Daoy (cell line): ENCODE measurements at places on chromosomes 2 and 18. TPM values are rescaled to one million over a fixed set of nuclear protein-coding genes. Genes with fewer than 3 reads are reported as not detected.

DNA sequence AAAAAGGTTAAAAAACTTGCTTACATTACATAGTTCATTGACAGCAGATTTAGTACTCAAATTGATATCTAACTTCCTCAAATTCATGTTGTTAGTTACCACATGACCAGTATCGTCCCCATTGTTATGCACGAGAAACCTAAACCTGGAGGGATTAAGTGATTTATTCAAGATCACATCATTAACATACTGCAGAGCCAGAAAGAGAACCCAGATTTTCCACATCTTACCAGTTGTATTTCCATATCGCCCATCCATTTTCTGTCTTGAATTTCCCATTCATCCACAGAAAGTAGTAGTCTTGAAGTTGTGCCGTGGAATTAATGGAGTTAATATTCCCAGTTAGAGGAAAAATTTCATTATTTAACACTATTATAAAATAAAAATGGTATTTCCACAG lies 512.0 kb downstream of the METTL4 start:
- DNase-seq: no peak

GRCh38 chr18:45802814-45803492 lies 22.5 kb upstream of the SIGLEC15 start:
- peak; percentile 93 for DNase-seq

- no peak for DNase-seq
Observed at GRCh38 chr18:34550902-34551301, 159.2 kb upstream of the DTNA start.

DNA sequence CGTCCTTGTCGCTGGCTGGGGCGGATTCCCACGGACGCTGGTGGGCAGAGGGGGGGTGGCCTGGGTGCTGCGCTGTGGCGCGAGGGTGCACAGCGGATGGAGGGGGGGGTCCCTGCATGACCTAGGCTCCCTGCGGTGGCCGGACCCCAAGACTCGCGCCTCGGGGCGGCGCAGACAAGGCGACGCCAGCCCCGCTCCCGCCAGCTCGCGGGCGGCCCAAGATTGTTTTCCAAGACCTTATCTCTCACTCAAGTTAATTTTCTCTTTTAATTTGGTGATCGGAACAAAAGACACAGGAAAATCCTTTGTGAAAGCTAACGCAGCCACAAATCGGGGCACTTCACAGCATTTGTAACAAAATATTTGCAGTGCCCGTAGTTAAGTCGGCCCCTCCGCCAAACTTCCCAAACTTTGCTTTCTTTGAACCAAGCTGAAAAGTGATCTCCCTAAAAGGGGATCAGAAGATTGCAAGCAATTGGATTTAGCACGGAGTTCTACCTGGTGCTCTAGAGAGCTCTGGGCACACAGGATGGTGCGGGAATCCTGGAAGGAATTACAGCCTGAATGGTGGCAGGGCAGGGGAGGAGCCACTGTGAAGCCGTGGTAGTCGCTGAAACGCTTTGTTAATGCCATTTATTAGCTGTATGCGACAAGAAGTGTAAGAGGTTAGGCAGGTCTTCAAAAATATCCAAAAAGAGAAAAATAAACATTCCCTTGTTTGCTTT lies 4.8 kb upstream of the ID2 start:
- DNase-seq: peak; percentile 35

- peak; percentile 4 for DNase-seq
Observed at GRCh38 chr2:172772633-172773032, 37.0 kb downstream of the RAPGEF4 start.

- no peak for DNase-seq
Observed at GRCh38 chr18:67845035-67845434, 328.5 kb upstream of the DSEL start.

- no peak for DNase-seq
Observed at GRCh38 chr18:6744816-6745455, 15.4 kb downstream of the ARHGAP28 start.

GRCh38 chr2:218342837-218343236 lies 13.8 kb upstream of the CATIP start:
- DNase-seq: no peak

DNA sequence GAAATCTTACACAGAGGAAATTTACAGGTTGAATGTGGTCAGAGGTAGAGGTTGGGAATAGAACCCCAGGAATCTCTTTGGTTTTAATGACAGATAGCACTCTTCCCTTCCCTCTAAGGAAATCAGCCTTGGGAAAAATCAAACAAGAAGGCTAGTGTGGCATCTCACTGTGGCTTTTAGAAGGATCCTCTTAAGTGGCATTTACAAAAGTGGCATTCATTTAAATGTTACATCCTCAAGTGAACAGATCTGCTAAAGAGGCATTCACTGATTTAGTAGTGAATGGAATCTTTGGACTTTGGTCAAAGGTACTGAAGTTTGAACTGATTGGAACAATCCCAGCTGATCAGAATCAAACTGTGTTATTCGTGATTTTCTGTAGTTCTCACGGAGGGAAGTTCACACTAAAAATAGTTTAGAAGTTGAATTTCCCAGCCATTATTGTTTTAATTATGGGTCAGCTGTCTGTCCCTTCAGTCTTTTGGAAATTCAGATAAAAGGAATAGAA lies 136.5 kb upstream of the FN1 start:
- no peak for DNase-seq

DNA sequence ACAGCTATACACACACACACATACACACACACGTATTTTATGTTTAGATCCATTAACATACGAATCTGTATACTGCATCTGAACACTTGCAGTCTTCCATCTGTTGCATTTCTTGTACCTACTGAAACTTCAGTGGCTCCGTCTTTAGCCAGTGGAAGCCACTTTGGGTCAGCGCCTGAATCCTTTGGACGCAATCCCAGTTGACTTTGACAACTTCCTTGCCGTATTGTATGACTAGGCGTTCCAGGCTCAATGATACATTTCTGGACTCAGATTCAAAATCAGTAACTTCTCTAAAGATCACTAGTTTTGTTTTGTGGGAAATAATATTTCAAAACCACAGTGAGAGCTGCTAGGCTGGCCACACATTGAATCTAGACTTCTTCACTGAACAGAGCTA lies 101.5 kb upstream of the GPC1 start:
- DNase-seq: no peak

- DNase-seq: peak; percentile 59
Observed at GRCh38 chr2:70132244-70133126, 45.2 kb downstream of the PCBP1 start.

- no peak for DNase-seq
Observed at GRCh38 chr2:237556773-237557632, 9.4 kb upstream of the PRLH start.

DNA sequence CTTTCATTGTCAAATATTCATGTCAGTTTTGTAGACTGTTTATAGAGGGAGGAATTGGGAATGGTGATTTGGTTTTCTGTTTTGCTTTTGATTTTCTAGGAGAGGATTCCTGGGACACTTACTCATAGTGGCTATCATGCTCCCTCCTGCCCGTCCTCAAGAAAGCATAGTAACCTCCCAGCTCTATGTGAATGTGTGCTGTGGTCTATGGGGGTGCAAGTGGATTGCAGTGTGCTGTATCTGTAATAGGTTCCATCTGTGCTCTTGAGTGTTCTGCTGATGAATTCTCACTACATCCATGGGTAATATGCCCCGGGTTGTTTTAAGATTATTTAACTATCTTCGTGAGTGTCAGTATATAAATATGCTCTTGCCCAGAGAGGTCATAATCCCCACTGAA lies 811.3 kb downstream of the CNTNAP5 start:
- DNase-seq: no peak

DNA sequence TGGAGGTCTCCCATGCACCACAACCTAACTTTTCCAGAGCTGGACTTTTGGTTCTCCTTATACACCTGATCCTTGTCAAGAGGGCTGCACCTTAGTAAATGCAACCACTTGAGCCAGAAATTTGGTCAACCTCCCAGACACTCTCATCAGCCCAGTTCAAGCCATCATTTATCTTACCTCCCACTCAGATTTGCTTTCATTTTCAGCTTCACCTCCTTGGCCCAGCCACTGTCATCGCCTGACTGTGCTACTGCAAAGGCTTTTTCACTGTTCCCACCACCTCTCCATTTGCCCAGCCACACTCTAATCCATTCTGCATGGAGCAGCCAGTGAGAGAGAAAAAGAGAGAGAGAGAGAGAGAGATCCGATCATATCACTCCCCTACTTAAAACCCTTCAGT lies 112.4 kb upstream of the DDX18 start:
- no peak for DNase-seq

- peak; percentile 61 for DNase-seq
Observed at GRCh38 chr18:55781481-55781957, 193.5 kb upstream of the TCF4 start.

GRCh38 chr2:71891719-71892422 lies 255.8 kb downstream of the CYP26B1 start:
- DNase-seq: no peak

DNA sequence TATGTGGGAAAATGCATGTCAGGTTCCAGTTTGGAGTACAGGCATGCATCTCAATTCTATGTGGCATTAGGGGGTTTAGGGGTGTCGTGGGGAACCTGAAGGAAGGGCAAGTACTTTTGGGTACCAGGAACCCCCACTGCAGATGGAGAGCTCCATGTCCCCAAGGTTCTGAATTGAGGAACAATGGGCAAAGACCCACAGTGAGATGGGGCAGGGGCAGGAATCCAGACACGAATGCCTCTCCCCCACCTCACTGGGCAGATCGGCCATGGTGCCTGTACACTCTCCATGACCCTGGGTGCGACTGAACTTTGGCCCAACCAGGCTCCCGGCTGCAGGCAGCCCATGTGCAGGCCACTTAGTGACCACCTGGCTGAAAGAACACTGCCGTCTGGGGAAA lies 209.3 kb downstream of the HAUS1 start:
- no peak for DNase-seq

DNA sequence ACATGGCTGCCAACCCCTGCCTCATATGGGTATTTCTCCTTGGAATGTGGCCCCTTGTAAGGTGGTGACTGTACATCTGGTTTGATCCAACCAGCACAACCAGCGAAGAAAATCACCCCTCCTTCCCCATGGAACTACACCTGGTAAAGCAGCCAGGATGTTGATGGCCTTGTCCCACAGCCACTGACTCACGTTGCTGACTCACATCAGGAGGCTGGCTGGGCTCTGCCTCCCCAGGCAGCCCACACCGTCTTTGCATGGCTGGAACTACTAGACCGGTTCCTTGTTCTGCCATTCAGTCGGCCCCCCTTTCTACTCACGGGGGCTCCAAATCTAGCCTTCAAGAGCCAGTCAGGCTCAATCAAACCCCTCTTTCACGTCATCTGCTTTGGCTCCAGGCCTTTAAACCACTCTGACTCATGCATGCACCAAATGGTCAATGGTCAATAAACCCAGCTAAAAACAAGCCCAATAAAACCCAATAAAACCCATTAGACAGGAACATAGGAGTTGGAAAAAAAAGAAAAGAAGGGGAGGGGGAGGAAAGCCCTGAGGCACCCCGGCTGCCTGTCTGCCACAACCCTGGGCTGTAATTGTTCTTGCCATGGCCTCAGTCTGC lies 114.8 kb downstream of the PLB1 start:
- peak; percentile 99 for DNase-seq

- no peak for DNase-seq
Observed at GRCh38 chr2:69902213-69902922, 8.6 kb downstream of the SNRNP27 start.

DNA sequence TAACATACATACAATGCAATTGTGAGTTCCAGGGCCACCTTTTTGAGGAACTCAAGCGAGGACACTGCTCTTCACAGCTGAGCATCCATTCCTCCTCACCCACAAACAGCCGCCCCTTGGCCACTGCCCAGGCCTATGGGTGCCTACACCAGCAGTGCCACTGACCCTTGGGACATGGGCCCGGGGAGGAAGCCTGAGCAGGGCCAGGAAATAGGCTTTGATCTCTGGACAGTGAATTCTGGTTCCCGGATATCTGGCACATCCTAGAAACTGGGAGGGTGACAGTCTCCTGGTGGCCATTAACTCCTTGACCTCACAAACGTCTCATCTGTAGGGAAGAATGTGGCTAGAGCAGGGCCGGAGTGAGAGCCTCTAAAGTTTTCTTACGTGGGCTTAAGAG lies 5.5 kb upstream of the TTL start:
- no peak for DNase-seq

GRCh38 chr2:25548601-25549000 lies 124.8 kb downstream of the DTNB start:
- DNase-seq: no peak

- DNase-seq: no peak
Observed at GRCh38 chr2:64406407-64406774, 47.6 kb upstream of the LGALSL start.

DNA sequence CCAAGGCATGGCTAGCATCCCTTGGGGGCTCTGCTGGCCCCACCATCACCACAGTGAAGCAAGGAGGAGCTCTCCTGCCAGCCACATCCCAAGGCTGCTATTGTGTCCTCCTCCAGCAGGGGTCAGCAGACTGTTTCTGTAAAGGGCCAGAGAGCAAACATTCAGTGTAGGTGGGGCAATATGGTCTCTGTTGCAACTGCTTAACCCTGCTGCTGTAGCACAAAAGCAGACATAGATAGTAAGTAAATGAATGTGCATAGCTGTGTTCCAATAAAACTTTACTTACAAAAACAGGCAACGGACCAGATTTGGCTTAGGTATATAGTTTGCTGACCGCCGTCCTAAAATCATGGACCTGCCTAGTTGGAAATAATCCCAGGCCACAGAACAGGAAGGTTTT lies 36.4 kb upstream of the ZBTB7C start:
- DNase-seq: peak; percentile 68

DNA sequence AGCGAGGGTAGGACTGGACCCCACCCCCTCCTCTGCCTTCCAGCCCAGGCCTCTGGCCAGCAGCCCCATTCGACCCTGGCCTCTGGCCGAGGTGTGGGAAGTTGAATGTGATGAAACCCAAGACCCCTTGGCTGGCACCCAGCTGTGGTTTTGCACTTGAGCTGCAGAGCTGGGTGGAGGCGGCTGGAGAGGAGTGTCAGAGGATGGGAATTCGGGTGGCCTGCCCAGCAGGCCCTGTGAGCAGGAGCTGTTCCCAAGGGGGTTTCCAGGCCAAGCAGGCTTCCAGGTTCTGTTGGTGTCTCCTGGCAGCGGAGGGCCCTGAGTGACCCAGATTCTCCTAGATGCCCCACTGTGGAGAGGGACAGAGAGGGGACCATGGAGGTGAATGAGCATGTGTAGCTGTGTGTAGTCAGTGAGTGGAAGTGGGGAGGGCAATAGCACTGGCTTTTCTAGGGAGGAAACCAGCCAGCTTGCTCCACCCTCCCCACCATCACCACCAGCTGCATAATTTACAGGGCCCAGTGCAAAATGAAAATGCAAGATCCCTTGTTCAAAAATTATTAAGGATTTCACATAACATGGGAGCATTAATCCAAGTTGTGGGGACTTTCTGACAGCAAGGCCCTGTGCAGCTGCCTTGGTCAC lies 172.2 kb upstream of the HAAO start:
- DNase-seq: peak; percentile 98

GRCh38 chr2:233990261-233990798 lies 60.2 kb upstream of the SPP2 start:
- DNase-seq: no peak

The BMP10 gene
- not detected in 2 replicates for total RNA-seq

The EEF1B2 gene
- 646 and 771 TPM in 2 replicates for total RNA-seq

The TMEM37 gene
- total RNA-seq: not detected in 2 replicates

The CCBE1 gene
- 6.5 and 15.4 TPM in 2 replicates for total RNA-seq

The ANKRD29 gene
- total RNA-seq: 1.6 and 3.9 TPM in 2 replicates

The KCNJ3 gene
- not detected in 2 replicates for total RNA-seq

The CYP27C1 gene
- total RNA-seq: 0.34 and 0.83 TPM in 2 replicates

The ATP6V1C2 gene
- 0.12 and 0.29 TPM in 2 replicates for total RNA-seq

The HNMT gene
- total RNA-seq: 1.6 and 7.1 TPM in 2 replicates

The TOGARAM2 gene
- 0.29 TPM in 1 of 2 replicates, not detected in the other for total RNA-seq

The CNGA3 gene
- not detected in 2 replicates for total RNA-seq

The MSH6 gene
- total RNA-seq: 101 and 115 TPM in 2 replicates

The CEBPZOS gene
- total RNA-seq: 10.5 and 23.5 TPM in 2 replicates
